ENCODE measurements at places on chromosomes 11 and 22.
A peak's percentile ranks its signal among the peaks of the same experiment; 100 is the strongest.

- no peak for DNase-seq
Measured at GRCh38 chr22:30877662-30878515, 90.7 kb downstream of the MORC2 start.

- DNase-seq = no peak
Measured at GRCh38 chr11:112310848-112311247, 50.2 kb upstream of the PLET1 start.

DNA sequence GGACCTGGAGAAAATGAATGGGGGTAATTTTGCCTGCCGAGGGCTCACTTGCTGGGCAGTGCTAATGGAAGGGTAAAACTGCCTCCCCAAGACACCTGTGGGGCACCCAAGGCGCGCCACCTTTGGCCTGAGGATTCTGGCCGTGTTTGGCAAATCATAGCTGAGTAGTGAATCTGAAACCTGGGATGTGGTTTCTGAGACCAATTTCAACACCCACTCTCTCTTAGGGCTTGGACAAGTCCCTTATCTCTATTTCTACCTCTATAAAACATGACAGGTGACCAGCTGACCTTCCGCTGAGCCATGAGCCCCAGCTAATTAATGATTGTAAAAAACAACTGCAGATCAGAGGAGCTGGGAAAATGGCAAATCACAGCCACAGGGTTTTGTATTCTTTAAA is 1.5 kb upstream of the PACSIN3 start:
- no peak for DNase-seq

DNA sequence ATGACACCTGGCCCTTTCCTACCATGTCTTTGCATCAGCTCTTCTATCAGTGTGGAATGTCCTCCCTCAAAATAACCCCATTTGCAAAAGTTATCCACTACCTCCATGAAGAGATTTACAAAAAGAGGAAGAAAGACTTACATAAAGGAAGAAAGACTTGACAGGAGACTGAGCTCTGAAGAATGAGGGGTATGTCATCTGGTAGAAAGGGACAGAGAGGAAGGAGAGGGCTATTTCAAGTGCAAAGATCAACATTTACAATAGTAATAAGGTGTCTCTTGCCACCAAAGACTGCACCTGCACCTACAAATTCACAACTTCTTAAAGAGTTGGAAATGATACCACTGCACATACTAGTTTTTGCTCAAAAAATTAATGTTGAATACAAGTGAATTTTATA is 18.2 kb downstream of the PAK1 start:
- DNase-seq = no peak

GRCh38 chr11:116930177-116930576 is 92.8 kb upstream of the APOA1 start:
- DNase-seq = peak; percentile 65

DNA sequence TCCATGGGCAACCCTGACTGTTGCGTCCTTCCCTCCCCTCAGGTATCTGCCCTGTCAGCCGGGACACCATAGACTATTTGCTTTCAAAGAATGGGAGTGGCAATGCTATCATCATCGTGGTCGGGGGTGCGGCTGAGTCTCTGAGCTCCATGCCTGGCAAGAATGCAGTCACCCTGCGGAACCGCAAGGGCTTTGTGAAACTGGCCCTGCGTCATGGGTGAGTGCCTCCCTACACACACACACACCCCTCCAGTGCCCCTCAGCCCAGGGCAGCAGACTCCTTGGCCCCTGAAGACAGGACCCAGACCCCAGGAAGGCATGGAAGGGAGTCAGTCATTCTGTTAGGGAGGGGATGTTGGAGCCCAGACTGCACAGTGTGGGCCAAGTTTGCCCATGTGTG is 17.9 kb upstream of the UVRAG start:
- DNase-seq = peak; percentile 57

- no peak for DNase-seq
Measured at GRCh38 chr11:135046986-135047385, 634.9 kb upstream of the B3GAT1 start.

DNA sequence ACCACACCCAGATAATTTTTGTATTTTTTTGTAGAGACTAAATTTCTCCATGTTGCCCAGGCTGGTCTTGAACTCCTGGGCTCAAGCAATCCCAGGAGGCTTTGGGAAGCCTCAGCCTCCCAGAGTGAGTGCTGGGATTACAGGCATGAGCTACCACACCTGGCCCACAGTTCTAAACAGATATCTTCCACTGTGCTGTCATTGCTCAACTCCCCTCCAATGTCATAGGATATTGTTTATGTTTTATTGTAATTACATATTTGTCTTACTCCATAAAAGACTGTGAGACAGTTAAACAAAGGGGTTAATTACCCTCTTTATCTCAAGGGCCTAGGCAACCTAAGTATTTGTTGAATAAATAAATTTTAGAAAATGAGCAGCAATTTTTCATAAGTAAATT is 204.2 kb downstream of the GRM5 start:
- DNase-seq = no peak

DNA sequence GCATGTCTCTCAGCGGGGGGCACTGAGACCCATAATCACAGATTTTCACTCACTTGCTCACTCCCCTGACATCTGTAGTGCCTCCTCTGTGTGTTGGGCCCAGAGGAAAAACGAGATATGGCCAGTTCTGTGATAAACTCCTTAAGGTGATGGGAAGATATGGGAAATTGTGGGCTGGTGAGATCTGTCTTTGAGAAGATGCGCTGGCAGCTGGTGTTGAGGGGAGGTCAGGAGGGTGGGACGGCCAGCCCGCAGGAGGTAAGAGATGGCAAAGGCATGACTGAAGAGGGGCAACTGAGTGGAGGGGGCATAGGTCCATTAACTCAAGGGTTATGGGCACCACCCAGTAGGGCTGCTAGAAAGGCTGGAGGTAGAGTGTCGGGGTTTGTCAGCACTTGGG is 60.1 kb upstream of the CLTCL1 start:
- DNase-seq = no peak

DNA sequence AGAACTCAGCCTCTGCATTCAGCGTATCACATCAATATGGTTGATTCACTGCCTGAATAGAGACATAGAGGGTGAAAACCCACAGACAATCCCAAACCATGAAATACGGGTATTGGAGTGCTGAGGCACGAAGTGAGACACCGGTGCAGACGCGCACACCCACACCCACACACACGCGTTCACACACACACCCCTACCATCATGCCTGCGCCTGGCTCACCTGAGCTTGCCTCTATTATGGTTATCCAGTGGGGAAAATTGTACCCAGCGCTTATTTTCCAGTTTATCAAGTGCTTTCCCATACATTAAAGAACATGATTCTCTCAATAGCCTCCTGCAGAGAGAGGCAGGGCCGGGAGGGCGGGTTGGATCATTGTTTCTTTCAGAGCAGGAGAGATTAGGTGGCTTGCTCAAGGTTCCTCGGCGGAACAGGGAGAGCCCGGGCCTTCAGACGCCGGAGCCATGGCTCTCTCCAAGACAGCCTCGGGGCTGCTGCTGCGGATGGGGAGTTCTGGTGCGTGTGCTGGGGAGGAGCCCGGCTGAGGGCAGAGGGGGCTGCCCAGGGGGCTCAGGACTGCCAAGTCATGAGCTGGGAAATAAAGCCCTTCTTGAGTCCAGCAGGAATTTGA is 78.9 kb upstream of the THY1 start:
- DNase-seq = no peak

DNA sequence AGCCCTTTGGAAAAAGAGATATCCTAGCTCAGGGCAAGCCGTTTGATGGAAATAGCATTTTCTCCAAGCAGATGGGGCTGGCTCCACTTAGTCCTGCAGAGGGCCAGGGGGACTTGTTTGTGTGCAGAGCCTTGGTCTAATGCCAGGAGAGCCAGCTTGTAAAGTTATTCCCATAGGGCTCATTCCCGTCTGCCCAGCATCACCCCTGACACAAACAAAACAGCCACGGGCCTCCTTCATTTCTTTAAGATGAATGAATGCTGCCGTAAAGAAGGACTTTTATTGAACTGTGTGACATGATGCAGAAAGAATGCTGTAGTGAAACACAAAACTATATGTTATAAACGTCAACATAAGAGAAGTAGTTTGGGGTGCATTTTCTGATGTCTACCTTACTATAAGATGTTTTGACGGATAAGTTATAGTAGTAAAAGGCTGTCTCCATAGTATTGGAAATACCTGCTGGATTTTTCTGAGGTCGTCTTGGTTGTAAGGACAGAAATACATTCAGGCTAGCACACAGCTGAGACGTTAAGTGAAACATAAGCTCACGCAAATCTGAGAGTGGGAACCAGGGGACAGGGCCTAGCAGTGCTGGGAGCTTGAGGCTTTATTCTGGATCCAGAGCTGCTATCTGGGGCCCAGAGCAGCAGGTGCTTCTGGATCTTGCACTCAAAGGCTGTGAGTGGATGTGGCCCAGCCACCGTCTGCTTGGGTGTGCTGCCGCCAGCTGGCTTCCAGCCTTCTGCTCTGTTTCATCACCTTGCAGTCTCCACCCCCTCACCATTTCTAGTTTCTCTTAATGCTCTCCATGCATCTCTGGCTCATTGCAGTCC is 53.3 kb downstream of the NCAM1 start:
- no peak for DNase-seq

- DNase-seq = no peak
Measured at GRCh38 chr11:126098204-126098769, 35.6 kb upstream of the CDON start.

GRCh38 chr11:10942620-10943019 is 84.8 kb upstream of the ZBED5 start:
- no peak for DNase-seq

GRCh38 chr11:34178209-34178821 is 72.9 kb downstream of the NAT10 start:
- no peak for DNase-seq
